Stimulated activated CD8-positive, alpha-beta memory T cell treated with anti-CD3 and anti-CD28 coated beads, Interleukin-7, amount 100 ng/mL, for 1 hour (primary cell): ENCODE measurements at places on chromosomes 6 and 20.
A peak's percentile ranks its signal among the peaks of the same experiment; 100 is the strongest.

DNA sequence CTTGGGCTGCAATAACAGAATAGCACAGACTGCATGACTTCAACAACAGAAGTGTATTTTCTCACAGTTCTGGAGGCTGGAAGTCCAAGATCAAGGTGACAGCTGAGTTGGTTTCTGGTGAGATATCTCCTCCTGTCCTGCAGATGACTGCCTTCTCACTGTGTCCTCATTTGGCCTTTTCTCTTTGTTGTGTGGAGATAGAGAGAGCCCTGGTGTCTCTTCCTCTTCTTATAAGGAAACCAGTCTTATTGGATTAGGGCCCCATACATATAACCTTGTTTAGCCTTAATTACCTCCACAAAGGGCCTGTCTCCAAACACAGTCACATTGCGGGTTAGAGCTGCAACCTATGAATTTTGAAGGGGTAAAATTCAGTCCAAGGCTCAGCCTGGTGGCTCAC is 57.0 kb upstream of the BMP6 start:
- no peak for DNase-seq

GRCh38 chr6:25137916-25138232 is 141.3 kb upstream of the CARMIL1 start:
- peak; percentile 10 for DNase-seq

- no peak for DNase-seq
These were observed 56.6 kb upstream of the POU3F2 start for GRCh38 chr6:98777762-98778161.

DNA sequence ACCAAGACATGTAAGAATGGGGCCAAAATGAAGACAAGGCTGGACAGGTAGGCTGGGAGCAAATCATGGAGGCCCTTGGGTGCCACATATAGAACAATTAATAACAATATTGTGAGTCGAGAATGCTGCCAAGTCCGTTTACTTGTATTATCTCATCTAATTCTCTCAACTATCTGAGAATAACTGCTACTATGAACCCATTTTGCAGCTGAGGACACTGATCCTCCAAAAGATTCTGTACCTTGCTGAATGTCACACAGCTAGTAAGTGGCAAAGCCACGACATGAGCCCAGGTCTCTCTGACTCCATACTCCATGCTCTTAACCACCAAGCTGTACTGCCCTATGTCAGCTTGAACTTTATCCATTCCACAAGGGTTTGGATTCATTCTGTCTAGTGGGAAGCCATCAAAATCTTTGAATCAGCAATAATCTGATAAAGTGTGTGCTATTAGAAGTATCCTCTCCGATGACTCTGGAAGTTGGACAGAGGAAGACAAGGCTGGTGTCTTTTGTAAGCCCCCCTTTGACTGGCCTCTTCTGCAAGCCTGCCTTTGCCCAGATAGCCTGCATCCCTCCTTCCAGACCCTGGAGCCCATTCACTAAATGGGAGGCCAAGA is 43.5 kb upstream of the PDYN start:
- DNase-seq: no peak

GRCh38 chr6:5540370-5540769 is 279.1 kb downstream of the FARS2 start:
- no peak for DNase-seq

DNA sequence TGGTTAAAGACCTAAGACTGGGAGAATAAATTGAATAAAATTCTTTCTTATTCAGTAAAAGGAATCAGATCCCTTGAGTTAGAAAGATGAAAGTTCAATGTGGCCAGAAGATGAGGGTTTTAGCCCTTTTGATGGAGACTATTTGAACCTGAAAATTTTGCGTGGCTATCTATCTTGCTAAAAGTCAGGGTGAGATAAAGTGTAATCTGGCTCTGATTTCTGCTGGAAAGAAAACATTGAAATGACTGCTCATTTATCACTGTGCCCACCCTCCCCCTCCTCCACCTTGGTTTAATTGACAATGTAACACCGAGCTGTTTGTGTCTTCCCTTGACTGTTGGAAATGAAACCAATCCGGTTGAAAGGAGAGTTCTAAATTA is 32.9 kb upstream of the TCF21 start:
- no peak for DNase-seq

- DNase-seq: no peak
These were observed 29.1 kb upstream of the AGPAT4 start for GRCh38 chr6:161302949-161303348.

- DNase-seq: no peak
These were observed at the start of gene C6orf118 for GRCh38 chr6:165308926-165309731. Gene C6orf118 (minus strand): TSS chr6:165309605. CDS start chr6:165309586, 19 bp downstream.

- DNase-seq: no peak
These were observed 117.8 kb upstream of the KCNG1 start for GRCh38 chr20:51140671-51141070.

DNA sequence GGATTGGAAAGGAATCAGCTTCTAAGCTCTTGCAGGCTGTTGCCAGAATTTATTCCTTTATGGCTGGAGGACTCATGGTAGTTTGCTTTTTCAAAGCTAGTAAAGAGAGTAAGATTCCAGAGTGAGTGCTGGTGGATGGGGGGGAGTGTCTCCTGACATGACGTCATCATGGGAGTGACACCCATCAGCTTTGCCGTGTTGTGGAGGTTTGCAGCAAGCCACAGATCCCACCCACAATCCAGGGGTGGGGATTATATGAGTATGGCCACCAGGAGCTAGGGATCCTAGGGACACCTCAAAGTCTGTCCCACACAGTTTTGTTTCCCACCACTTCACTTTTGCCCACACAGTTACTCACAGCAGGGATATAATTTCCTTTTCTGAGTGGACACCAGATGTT is 28.7 kb upstream of the PMEPA1 start:
- no peak for DNase-seq

DNA sequence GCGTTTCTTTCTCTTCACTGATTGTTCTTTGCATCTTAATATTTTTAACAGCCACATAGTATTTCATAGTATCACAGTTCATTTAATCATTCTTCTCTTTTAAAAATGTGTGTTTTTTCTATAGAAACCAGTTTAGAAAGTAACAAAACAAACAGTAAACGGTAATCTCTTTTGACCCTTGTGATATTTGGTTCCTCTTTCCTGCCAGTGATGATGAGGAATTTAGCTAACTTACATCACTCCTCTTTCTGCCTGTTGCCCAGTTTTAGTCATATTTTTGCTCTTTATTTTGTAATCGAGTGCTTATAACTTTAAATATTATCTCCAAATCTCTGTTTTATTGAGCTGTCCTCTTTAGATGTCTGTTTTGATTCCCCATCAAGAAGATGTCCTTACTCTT is 38.1 kb upstream of the ZBTB24 start:
- DNase-seq: no peak

DNA sequence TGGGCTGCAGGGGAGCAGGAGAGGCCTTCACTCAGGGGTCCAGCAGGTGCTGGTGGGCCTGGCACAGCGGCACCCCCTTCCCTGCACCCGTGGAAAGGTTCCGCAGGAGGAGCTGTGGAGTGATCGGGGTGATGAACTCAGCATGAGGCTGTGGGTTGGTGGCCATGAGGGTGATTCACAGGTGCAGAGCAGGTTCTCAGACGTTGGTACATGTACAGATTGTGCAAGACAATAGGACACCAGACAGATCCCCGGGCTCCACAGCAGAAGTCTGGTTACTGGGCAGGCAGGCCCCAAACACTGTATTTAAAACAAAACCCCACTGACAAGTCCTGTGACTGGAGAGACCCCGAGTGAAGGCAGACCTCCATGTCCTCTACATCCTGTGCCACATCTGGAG is 151.6 kb upstream of the CDH4 start:
- no peak for DNase-seq
